ENCODE measurements at places on chromosomes 2 and 18. TPM values are rescaled to one million over a fixed set of nuclear protein-coding genes. Genes with fewer than 3 reads are reported as not detected.
A peak's percentile ranks its signal among the peaks of the same experiment; 100 is the strongest.

DNA sequence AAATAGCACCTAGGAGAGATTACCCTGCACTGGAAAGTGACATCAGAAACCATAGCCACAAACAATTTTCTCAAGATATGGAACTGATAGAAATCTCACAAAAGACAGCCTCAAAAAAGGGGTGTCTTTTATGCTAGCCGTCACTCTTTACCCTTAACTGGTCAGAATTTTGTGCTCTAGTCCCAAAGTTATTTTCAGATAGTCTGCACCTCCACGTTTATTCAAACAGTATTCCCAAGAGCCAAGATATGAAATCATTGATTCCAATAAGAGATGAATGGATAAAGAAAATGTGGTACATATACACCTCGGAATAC, 23.5 kb upstream of the PMAIP1 start:
- H3K27me3 ChIP-seq: no peaks in the 10 kb centered on the region
- no peaks in the 10 kb centered on the region for H3K36me3 ChIP-seq
- DNase-seq: no peak
- H3K27ac ChIP-seq: no peak overlapping the region

- no peaks in the 10 kb centered on the region for H3K36me3 ChIP-seq
- no peak overlapping the region for H3K27ac ChIP-seq
- H3K27me3 ChIP-seq: no peaks in the 10 kb centered on the region
- no peaks in the 10 kb centered on the region for H3K4me1 ChIP-seq
- no peak for DNase-seq
- no peak overlapping the region for H3K4me3 ChIP-seq
Measured at GRCh38 chr2:203673933-203674332, 32.5 kb upstream of the CD28 start.

GRCh38 chr2:178394859-178395258, 56.1 kb downstream of the PRKRA start:
- no peak overlapping the region for H3K4me3 ChIP-seq
- H3K4me1 ChIP-seq: no peaks in the 10 kb centered on the region
- no peak overlapping the region for H3K27ac ChIP-seq
- no peak for DNase-seq
- H3K36me3 ChIP-seq: no peaks in the 10 kb centered on the region

GRCh38 chr2:33782395-33783230, 183.5 kb upstream of the FAM98A start:
- H3K27ac ChIP-seq: no peak overlapping the region
- H3K36me3 ChIP-seq: no peaks in the 10 kb centered on the region
- DNase-seq: no peak
- no peak overlapping the region for H3K4me3 ChIP-seq
- no peaks in the 10 kb centered on the region for H3K27me3 ChIP-seq

- H3K27ac ChIP-seq: no peak overlapping the region
- H3K4me3 ChIP-seq: no peak overlapping the region
- no peaks in the 10 kb centered on the region for H3K4me1 ChIP-seq
- H3K27me3 ChIP-seq: no peaks in the 10 kb centered on the region
Measured at GRCh38 chr18:24810561-24811305, 350.3 kb downstream of the HRH4 start.

- no peaks in the 10 kb centered on the region for H3K4me1 ChIP-seq
- no peak overlapping the region for H3K27ac ChIP-seq
- no peaks in the 10 kb centered on the region for H3K27me3 ChIP-seq
- no peaks in the 10 kb centered on the region for H3K36me3 ChIP-seq
- DNase-seq: no peak
Measured at GRCh38 chr2:58826795-58827194, 585.7 kb upstream of the FANCL start.

DNA sequence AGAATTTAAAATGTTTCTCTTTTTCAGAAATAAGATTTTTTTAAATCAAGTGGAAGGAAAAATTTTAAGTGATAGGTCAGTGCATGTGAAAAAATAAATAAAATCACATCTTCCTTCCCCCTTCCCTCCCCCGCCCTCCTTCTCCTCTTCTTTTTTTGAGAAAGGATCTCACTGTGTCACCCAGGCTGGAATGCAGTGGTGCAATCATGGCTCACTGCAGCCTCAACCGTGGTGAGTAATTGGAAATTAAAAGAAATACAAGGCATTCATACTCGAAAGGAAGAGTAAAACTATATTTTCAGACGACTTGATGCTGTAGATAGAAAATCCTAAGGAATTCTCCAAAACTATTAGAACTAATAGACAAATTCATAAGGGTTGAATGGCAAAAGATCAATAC, 16.9 kb upstream of the CRACDL start:
- H3K27ac ChIP-seq: no peak overlapping the region
- DNase-seq: no peak
- H3K4me1 ChIP-seq: no peaks in the 10 kb centered on the region
- H3K36me3 ChIP-seq: no peaks in the 10 kb centered on the region

- no peak for DNase-seq
- H3K27ac ChIP-seq: no peak overlapping the region
- no peak overlapping the region for H3K4me3 ChIP-seq
Measured at GRCh38 chr2:187658952-187659525, 104.8 kb upstream of the TFPI start.

DNA sequence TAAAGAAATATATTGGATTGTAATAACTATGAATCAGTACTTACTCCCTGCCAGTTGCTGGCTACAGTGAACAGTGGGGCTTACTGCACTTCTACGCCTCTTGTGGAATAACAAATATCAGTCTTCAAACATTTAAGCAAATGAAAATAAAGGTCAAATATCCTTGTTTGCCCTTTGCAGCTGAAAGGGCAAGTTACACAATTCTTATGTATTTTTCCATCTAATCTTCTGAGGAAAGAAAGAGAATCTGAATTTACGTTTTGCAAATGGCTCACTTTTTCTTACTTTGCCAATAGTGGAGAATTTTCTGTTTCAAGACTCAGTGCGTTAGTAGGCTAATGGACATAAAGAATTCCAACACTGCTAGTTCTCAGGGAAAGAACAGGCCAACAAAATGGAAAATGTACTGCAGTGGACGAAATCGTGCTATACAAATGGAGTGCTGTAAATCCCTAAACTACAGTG, 157.2 kb upstream of the TMEM200C start:
- H3K27ac ChIP-seq: no peak overlapping the region
- H3K27me3 ChIP-seq: no peaks in the 10 kb centered on the region
- no peak overlapping the region for H3K4me3 ChIP-seq
- H3K36me3 ChIP-seq: no peaks in the 10 kb centered on the region
- DNase-seq: no peak
- H3K4me1 ChIP-seq: no peaks in the 10 kb centered on the region

GRCh38 chr2:202479610-202480009, 103.5 kb downstream of the BMPR2 start:
- H3K4me1 ChIP-seq: peaks cover 4% of the 10 kb centered on the region
- no peak overlapping the region for H3K27ac ChIP-seq
- H3K4me3 ChIP-seq: no peak overlapping the region
- H3K36me3 ChIP-seq: no peaks in the 10 kb centered on the region
- DNase-seq: peak; percentile 23

The NEB gene
- 1.3 TPM for total RNA-seq
